ENCODE measurements at places on chromosomes 16 and 17.

- no peak for DNase-seq
These were observed 97.1 kb downstream of the TMEM100 start for GRCh38 chr17:55625521-55625920.

DNA sequence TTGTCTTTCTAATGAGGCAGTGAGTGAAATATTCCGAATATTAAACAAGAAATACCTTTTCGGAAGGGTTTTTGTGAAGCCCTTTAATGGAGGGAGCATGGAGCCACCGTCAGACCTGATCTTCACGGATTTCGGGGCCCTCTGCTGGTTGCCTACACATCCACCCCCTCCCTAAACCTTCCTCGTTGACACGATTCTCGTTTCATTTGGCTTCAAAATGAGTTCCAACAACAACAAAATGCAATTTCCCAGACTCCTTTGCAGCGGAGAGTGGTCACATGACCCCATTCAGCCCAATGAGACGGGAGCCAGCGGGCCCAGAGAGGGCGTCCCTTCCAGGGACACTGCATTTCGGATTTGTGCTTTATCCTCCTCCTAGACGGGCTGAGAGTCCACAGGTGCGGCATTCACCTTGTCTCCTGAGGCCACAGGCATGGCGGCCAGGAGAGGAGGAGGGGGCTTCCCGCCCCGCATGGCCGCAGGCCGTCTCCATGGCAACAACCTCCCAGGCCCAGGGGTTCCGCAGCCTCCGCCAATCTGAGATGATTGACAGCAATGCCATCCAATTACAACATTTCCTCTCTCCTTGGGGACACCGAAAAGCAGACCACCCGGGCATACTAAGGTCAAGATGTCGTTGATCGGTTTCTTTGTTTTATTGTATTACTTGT lies 259.8 kb downstream of the C16orf95 start:
- no peak for DNase-seq

DNA sequence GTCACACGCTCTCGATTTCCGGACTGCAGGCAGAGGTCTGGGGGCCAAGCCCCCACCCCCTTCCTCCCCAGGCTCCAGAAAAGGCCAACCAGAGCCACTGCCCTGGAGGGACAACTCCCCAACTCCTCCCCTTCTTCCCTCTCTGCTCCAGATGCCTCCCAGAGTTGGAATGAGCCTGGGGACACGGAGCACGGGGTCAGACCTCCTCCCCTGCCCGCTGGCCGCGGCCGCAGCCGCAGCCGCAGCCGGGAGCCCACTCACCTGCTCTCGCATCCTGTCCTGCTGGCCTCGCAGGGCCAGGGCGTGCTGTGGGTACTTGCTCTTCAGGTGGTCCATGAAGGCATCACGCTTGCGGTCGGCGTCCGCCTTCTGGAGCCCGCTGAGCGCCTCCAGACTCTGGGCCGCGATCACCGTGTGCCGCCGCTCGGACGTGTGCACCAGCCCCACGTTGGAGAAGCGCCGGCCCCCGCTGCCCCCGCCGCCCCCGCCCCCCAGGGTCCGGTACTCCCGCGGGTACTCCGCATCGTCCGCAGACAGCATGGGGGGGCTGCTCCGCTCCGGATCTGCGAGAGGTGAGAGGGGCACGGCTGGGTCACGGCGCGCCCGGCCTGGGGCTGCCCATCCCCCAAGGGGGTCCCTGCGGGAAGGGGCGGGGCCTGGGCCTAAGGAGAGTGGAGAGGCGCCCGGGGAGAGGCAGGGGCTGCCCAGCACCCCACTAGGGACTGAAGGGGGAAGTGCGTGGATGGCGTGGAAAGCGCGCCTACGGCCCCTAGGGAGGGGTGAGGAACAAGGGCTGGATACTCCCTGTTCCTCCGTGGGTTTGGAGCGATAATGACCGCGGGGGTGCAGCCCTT lies 27.3 kb downstream of the SRCIN1 start:
- no peak for DNase-seq

GRCh38 chr16:10408824-10409381 lies 23.0 kb downstream of the ATF7IP2 start:
- DNase-seq = no peak

DNA sequence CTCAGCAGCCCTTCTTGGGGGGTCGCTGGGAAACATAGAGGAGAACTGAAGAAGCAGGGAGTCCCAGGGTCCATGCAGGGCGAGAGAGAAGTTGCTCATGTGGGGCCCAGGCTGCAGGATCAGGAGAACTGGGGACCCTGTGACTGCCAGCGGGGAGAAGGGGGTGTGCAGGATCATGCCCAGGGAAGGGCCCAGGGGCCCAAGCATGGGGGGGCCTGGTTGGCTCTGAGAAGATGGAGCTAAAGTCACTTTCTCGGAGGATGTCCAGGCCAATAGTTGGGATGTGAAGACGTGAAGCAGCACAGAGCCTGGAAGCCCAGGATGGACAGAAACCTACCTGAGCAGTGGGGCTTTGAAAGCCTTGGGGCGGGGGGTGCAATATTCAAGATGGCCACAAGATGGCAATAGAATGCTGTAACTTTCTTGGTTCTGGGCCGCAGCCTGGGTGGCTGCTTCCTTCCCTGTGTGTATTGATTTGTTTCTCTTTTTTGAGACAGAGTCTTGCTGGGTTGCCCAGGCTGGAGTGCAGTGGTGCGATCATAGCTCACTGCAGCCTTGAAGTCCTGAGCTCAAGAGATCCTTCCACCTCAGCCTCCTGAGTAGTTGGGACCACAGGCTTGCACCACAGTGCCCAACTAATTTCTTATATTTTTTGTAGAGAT lies 3.4 kb downstream of the STH start:
- DNase-seq = peak; percentile 89

- no peak for DNase-seq
These were observed 7.2 kb downstream of the GRB2 start for GRCh38 chr17:75398279-75398678.

DNA sequence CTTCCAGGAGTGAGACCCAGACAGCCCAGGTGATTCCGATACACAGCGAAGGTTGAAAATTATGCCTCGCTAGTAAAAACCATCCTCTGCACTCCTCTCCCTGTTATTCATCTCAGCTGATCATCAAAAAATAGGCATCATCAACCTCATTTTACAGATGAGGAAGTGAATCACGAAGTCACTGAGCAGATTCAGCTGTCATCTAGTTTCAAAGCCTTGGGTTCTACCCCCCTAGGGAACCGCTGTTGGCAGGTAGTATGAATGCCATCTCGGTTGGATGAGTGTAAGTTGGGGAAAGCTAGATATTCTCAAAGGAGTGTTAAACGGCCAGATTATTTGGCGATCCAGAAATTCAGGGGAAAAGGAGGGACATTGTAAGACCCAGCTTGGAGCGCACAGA lies 2.0 kb downstream of the CRYM start:
- DNase-seq = no peak

GRCh38 chr17:61010661-61011170 lies 333.1 kb downstream of the BCAS3 start:
- no peak for DNase-seq

DNA sequence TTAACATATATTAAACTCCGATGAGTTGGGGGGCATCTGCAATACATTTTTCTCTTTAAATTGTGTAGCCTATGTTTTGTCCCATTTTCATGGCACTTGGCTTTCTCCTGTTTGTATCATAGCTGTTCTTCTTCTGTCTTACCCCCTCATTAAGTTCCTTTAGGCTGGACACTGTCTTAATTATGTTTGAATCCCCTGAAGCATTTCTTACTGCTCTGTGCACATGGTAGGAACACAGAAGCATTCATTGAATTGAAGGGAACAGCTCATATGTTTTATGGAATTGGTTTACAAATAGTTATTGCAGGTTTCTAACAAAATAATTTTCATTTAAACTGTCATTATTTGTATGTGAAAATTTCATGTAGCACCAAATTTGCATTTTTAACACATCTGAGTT lies 176.8 kb downstream of the TANC2 start:
- no peak for DNase-seq

GRCh38 chr16:57590654-57591085 lies 37.8 kb upstream of the ADGRG1 start:
- DNase-seq = no peak

- no peak for DNase-seq
These were observed 22.2 kb downstream of the RMI2 start for GRCh38 chr16:11367483-11367906.

DNA sequence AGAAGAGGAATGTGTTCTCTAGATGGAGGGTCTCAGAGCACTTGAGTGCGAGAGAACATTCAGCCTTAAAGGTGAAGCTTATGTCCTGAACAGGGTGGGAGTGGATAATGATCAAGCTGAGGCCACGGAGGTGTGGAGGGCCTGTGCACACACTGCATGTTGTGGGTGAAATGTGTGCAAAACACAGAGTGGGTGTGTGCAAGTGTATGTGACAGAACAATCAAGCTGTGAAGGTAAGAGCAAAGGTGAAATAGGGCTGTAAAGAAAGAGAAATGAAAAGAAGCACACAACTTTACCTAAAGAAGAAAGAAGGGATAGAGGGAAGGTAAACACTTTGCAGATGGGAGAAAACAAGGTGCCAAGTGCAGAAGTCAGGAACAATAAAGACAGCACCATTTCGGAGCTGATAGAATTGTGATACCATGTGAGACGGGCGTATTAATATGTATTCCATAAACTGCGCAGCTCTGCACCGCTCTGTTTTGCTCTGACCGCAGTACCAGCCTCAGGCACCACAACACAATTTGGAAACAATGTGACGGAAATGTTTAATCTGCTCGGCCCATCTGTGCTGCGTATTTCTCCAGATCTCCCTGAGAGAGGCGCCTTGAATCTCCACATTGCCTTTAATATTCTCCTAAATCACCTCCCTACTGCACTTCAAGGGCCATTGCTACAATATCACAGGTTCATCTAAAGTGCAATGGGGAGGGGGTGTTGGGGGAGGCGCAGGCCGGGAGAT lies 40.6 kb downstream of the SNX11 start:
- peak; percentile 97 for DNase-seq

- peak; percentile 27 for DNase-seq
These were observed 14.6 kb upstream of the CD79B start for GRCh38 chr17:63946440-63947363.

DNA sequence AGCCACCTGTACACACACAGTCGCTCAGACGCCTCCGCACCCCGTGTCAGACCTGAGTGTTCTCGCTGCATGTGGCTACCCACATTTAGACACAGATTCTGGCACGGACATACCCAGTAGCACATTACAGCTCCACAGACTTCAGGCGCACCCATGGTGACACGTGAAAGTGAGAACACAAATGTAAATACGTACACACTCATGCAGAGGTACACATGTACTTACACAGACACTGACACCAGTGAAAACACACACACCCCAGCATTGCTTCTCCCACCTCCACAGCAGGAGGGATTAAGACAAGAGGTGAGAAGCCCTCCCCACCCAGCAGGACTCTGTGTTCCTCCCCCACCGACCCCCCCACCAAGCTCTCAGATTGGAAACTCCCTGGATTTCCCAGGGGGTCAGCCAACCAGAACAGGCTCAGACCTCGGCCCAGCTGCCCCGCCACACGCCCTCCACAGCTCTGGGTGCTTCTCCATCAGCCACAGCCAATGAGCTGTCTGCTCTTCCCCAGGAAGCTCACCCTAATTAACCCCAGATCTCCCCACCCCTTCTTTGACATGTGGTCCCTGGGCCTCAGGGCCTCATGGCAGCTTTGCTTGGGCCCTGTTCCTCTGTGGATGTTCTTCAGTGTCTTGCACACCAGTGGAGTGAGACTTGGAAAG lies 5.3 kb upstream of the FOXN1 start:
- DNase-seq = no peak

GRCh38 chr17:7781429-7781828 lies 52.6 kb upstream of the KDM6B start:
- DNase-seq = no peak

- peak; percentile 29 for DNase-seq
These were observed 7.8 kb upstream of the KIAA0513 start for GRCh38 chr16:85019659-85020245.

Data from spinal cord (tissue), 10 donors.